Uterus (tissue), 4 donors: ENCODE measurements at places on chromosomes 16 and 17. TPM values are rescaled to one million over a fixed set of nuclear protein-coding genes. Genes with fewer than 3 reads are reported as not detected.

GRCh38 chr17:76179496-76180467 is 38.7 kb upstream of the FOXJ1 start:
- no peaks in the 10 kb centered on the region for H3K27me3 ChIP-seq
- no peaks in the 10 kb centered on the region for H3K36me3 ChIP-seq
- DNase-seq, result no peak
- no peak overlapping the region for H3K4me3 ChIP-seq

- H3K36me3 ChIP-seq, result no peaks in the 10 kb centered on the region
- no peaks in the 10 kb centered on the region for H3K4me1 ChIP-seq
- H3K27ac ChIP-seq, result no peak overlapping the region
- H3K27me3 ChIP-seq, result no peaks in the 10 kb centered on the region
- no peak for DNase-seq
Measured at GRCh38 chr16:68062910-68063393, 22.2 kb upstream of the NFATC3 start.

GRCh38 chr17:61805399-61805798 is 57.9 kb downstream of the BRIP1 start:
- H3K4me1 ChIP-seq, result no peaks in the 10 kb centered on the region
- no peak for DNase-seq
- H3K27me3 ChIP-seq, result no peaks in the 10 kb centered on the region
- no peaks in the 10 kb centered on the region for H3K36me3 ChIP-seq
- H3K27ac ChIP-seq, result no peak overlapping the region

DNA sequence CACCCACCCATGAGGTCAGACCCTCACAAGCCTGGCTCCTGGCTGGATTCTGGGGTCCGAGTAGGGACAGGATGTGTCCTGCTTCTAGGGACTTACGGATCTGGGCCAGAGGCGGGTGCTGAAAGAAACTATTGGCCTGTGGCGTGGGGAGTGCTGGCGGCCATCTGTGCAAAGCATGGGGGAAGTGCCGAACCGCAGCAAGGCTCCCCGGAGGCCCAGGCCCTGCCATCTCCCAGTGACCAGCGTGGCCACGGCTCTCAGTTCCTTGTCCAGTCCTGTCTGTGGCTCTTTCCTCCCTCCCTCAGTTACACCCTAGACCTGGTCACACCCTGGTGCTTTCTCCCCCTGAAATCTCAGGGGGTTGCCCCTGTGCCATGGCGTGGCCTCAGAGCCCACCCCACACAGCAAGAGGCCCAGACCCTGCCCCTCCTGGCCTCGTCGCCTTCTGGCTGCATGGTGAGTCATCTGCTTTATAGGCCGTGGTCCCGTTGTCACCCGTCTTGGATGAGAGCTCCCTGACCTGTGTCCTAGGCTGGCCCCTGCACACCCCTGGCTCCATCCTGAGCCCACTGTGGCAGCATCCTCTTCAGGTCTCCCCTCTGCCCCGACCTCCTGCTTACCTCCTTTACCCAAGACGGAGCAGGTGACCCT is 54.5 kb downstream of the PRMT7 start:
- no peak overlapping the region for H3K27ac ChIP-seq
- H3K27me3 ChIP-seq, result peaks cover 9% of the 10 kb centered on the region

DNA sequence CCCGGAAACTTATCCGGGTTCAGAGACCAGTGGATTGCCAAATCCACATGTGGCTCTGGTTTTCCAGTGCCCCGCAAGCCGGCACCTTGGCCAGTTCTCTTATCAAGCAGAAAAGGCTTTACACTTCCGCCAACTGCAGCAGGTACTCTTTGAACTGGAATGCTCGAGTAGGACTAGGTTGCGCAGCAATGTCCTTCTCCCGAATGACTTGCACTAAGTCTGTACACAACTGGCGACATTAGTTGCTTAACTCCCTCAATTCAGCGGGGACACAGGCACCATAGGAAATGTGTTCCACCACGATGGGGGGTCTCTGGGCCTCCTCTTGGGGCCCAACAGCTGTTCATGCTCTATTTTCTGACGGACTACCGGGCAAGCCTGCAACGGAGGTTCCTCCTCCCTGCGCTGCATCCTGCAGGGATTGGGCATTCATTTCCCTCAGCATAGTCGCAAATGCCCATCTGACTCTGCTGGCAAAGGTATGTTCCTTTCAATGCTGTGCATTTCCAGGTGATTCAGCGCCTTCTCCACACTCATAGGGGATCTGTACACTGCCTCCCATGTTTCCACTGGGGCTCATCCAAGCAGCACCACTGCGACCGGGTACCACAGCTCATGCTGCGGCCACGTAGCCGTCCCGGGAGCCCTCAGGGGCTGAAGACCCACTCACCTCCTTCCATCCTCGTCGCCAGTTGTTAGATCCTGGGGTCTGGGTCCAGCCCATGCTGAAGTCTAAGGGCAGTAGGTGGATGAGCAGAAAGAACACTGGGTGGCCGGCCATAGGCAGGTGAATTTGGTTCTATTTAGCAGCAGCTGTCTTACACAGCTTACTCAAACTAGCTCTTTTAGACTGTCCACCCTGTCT is 34.2 kb upstream of the APPBP2 start:
- H3K27ac ChIP-seq, result no peak overlapping the region
- no peaks in the 10 kb centered on the region for H3K27me3 ChIP-seq
- H3K4me1 ChIP-seq, result no peaks in the 10 kb centered on the region
- DNase-seq, result no peak
- no peak overlapping the region for H3K4me3 ChIP-seq
- no peaks in the 10 kb centered on the region for H3K36me3 ChIP-seq

DNA sequence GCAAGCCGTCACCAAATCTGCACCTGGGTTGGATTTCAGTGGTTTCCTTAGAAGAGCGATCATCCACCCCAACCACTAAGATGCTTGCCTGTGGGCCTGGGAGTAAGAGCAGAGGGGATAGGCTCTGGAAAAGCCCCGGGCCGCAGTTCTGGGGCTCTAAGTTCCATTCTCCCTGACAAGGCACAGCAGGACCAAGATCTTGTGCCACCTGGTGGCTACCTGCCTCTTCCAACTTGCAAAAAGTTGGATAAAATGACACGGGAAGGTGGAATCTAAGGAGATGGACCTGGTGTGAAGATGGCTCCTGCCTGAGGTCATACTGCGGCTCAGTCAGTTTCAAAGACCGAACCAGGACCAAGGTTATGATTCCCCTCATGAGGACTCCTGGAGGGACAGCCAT is 42.3 kb downstream of the ABCC12 start:
- no peaks in the 10 kb centered on the region for H3K36me3 ChIP-seq
- DNase-seq, result no peak
- H3K27ac ChIP-seq, result no peak overlapping the region
- H3K4me1 ChIP-seq, result no peaks in the 10 kb centered on the region

- DNase-seq, result no peak
- no peaks in the 10 kb centered on the region for H3K27me3 ChIP-seq
- no peaks in the 10 kb centered on the region for H3K36me3 ChIP-seq
- H3K4me1 ChIP-seq, result no peaks in the 10 kb centered on the region
- H3K27ac ChIP-seq, result no peak overlapping the region
Measured at GRCh38 chr17:41977991-41978390, 11.4 kb downstream of the CNP start.

DNA sequence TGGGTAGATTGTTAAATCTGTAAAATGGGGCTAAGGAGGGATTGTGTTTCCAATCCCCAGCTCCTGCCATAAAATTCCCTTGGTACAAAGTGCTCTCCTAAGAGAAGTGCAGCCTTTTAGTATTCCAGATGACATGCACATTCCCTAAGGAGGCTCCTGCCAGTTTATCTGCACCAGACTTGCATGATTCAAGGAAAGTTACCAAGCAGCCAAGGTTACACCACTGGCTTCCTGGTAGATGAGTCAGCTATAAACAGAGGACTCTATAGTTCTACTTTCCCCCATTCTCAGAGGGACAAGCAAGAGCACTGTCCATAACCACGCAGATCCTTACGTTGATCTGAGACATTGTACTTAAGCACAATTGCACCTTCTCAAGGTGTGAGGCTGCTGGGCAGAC is 1.9 kb downstream of the CALB2 start:
- no peak overlapping the region for H3K4me3 ChIP-seq
- no peaks in the 10 kb centered on the region for H3K36me3 ChIP-seq

DNA sequence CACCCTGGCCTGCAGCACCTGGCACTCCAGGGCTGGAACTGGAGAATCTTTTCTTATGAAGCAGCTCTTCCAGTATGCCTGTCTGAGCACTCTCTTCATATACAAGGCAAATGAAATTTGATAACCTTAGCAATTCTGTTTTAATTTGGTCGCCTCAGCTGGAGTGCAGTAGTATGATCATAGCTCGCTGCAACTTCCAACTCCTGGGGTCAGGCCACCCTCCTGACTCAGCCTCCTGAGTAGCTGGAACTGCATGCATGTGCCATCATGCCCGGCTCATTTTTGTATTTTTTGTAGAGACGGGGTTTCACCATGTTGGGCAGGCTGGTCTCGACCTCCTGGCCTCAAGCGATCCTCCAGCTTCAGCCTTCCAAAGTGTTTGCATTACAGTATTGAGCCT is 140.8 kb upstream of the CHMP6 start:
- H3K36me3 ChIP-seq, result no peaks in the 10 kb centered on the region
- no peaks in the 10 kb centered on the region for H3K4me1 ChIP-seq
- no peak for DNase-seq
- no peak overlapping the region for H3K27ac ChIP-seq
- H3K4me3 ChIP-seq, result no peak overlapping the region
- H3K27me3 ChIP-seq, result no peaks in the 10 kb centered on the region

Gene C16orf92
- not detected for total RNA-seq

Gene KRT16
- total RNA-seq, result not detected

Gene CSH1
- not detected for total RNA-seq
